Esophagus squamous epithelium (tissue), 5 donors: ENCODE measurements at places on chromosomes 12 and 14. TPM values are rescaled to one million over a fixed set of nuclear protein-coding genes. Genes with fewer than 3 reads are reported as not detected.
A peak's percentile ranks its signal among the peaks of the same experiment; 100 is the strongest.

The GLS2 gene
- 4.9 TPM for total RNA-seq

DNA sequence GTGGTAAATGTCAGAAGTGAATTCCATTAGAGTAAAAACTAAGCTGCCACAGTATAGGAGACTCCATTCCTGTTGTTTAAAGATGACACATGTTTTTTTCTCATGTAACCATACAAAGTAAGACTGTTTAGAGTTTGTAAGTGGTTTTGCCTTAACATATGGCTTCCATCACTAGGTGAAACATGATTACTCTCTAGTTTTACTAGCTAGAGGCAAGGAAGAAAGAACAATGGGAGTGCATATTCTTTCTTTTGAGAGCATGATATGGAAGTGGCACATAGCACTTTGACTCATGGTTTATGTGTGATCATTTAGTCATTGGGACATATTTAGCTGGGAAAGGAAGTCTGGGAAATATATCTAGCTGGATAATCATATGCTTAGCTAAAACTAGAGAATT lies 7.7 kb downstream of the ATF7IP start:
- DNase-seq: no peak
- H3K27me3 ChIP-seq: no peaks in the 10 kb centered on the region
- H3K4me1 ChIP-seq: peaks cover 44% of the 10 kb centered on the region
- no peaks in the 10 kb centered on the region for H3K36me3 ChIP-seq
- no peak overlapping the region for H3K4me3 ChIP-seq
- peak overlapping the region; percentile 44 for H3K27ac ChIP-seq

DNA sequence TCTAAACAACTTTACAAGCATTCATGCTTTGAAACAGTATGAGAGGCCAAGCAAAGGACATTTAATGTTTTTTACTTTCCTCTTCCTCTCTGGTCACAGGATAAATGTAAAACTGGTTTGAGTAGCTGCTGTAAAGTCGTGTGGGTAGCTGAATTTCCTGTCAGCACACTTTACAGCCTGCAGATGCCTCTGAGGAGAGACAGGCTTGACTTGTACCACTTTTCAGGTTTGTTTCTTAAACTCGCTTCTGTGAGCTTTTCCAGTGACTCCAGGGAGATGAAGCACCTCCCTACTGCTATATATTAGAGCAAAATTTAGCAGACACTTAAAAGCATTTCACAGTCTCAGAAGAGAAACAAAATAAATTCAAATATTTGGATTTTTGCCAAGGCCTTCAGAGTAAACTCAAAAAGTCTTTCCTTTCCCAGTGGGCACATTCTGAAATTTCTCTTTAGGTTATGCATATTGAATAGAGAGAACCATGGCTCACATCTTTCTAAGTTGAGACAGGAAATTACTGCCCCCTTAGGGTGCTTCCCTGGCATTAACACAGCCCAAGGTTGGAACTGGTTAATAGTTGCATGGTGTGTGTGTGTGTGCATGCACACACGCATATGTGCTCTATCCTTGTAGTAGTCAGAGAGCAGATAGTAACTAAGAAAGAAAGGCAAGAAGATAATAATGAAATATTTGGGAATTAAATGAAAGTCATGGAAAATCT lies 557.3 kb upstream of the MIS18BP1 start:
- H3K4me3 ChIP-seq: no peak overlapping the region
- H3K27me3 ChIP-seq: no peaks in the 10 kb centered on the region
- no peak for DNase-seq
- no peak overlapping the region for H3K27ac ChIP-seq

DNA sequence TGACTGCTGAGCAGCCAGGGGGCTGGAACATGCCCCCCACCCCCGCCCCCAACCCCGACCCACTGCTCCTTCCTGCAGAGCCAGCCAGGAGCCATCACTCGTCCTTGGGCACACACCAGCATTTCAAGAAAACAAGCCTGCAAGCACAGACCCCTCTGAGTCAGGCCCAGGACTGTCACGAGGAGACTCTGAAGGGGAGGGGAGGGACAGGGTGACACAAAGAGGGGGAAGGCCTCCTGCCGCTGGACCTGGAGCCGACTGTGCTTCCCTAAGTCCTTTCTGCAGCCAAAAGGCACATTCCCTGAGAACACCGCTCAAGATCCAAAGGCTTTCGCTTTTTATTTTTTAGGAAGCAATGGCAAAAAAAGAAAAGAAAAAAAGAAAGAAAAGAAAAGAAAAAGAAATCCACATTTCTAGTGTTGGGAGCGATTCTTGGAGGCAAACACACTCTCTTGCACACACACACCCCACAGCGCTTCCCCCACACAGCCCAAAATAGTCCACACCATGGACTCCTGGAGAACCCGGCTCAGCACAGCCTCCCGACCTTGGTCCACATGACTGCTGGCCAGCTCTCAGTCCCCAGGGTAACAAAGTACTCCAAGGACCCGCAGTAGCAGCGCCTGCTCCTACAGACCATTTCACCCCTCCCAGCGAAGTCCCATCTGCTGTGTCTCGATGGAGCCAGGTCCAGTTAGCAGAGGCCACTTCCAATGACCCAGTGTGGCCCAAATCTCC lies 101.7 kb downstream of the DPF3 start:
- H3K27me3 ChIP-seq: no peaks in the 10 kb centered on the region
- no peaks in the 10 kb centered on the region for H3K4me1 ChIP-seq
- H3K36me3 ChIP-seq: no peaks in the 10 kb centered on the region
- H3K27ac ChIP-seq: no peak overlapping the region
- H3K4me3 ChIP-seq: no peak overlapping the region
- no peak for DNase-seq

DNA sequence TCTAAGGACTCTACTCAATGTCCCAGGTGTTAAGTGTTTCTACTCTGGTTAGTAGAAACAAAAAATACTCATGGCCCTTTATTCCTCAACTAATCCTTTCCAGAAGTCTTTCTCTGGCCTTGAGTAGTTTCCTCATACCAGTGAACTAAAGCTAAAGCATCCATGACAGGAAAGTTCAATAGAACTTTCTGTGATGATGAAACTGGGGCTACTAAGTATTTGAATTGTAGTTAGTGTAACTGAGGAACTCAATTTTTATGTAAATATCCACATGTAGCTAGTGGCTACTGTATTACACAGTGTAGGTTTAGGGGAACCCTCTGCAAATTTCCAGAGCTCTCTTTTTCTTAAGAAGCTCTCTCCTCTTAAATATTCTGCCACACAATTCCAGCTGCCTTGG lies 63.7 kb downstream of the R3HDM2 start:
- no peaks in the 10 kb centered on the region for H3K36me3 ChIP-seq
- H3K27me3 ChIP-seq: no peaks in the 10 kb centered on the region
- H3K4me3 ChIP-seq: no peak overlapping the region
- no peak for DNase-seq
- peaks cover 2% of the 10 kb centered on the region for H3K4me1 ChIP-seq

The ST8SIA1 gene
- 0.38 TPM for total RNA-seq

- H3K4me1 ChIP-seq: no peaks in the 10 kb centered on the region
- no peak for DNase-seq
- no peak overlapping the region for H3K27ac ChIP-seq
Measured at GRCh38 chr12:9331218-9331626, 123.0 kb upstream of the PZP start.

The TEX22 gene
- total RNA-seq: 0.57 TPM

DNA sequence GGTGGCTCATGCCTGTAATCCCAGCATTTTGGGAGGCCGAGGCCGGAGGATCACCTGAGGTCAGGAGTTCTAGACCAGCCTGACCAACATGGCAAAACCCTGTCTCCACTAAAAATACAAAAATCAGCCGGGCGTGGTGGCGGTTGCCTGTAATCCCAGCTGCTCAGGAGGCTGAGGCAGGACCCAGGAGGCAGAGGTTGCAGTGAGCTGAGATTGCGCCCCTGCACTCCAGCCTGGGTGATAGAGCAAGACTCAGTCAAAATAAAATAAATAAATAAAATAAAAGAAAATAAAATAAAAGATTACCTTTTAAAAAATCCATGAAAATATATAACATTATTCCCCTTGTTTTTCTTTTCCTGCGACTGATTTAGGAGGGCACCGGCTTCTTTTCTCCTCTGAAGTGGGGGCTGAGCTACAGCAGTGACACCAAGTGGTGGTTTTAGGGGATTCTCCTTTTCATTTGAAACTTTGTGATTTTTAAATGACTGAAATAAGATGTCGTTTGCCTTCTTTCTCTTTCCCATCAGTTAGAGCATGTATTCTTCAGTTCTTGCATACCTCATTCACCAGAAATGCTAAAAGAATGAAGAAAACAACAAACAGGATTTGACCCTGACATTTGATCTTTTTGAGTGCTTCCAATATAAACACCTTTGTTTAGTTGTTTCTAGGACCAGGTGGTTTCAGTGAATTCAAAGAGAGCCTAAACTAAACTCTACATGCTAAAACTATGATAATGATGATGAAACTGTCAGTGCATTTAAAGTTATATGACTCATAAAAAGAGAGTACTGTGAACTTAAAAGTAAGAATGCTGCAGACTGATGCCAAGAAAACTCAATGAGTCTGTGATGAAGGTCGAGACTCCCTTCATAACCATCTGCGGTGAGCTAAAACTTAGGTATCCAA lies 22.6 kb upstream of the PKP2 start:
- DNase-seq: no peak
- H3K36me3 ChIP-seq: no peaks in the 10 kb centered on the region
- no peaks in the 10 kb centered on the region for H3K4me1 ChIP-seq
- H3K4me3 ChIP-seq: no peak overlapping the region
- H3K27me3 ChIP-seq: no peaks in the 10 kb centered on the region

- DNase-seq: no peak
- peak overlapping the region; percentile 96 for H3K27ac ChIP-seq
- H3K4me3 ChIP-seq: peak overlapping the region; percentile 72
- peaks cover 25% of the 10 kb centered on the region for H3K4me1 ChIP-seq
- H3K36me3 ChIP-seq: no peaks in the 10 kb centered on the region
Measured at GRCh38 chr14:96363751-96364336, 518 bp downstream of the GSKIP start.

- no peaks in the 10 kb centered on the region for H3K36me3 ChIP-seq
- H3K27me3 ChIP-seq: no peaks in the 10 kb centered on the region
- peak overlapping the region; percentile 54 for H3K4me3 ChIP-seq
- no peak for DNase-seq
- peaks cover 13% of the 10 kb centered on the region for H3K4me1 ChIP-seq
Measured at GRCh38 chr12:46831335-46832129, 5.7 kb upstream of the SLC38A4 start.

The NR1H4 gene
- not detected for total RNA-seq

DNA sequence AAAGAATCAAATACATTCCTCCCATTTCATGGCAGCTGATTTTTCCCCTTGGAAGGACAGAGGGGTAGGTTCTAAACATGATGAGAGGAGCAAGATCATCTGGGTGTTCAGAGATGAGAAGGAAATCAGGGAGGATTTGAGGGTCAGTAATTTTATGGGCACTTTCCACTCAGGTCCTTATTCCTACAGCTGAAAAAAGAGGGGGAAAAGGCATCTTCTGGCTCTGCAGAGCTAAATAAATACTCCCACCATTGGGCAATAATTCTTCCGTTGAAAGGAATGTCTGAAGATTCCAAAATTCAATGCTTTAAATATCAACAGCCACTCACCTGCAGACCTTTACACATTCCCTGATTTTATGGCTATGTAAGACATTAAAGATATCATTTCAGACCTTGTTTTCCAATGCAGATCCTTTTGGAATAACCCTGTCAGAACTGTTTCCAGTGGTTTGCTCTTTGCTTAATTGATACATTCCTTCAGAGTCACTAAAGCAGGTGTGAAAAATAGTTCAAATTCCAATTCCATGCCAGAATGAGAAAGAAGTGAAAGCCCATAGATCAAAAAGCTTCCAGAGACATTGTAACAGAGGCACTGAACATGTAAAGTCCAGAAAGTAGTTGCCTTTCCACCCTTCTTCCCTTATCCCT lies 233.3 kb upstream of the KRR1 start:
- no peak overlapping the region for H3K4me3 ChIP-seq
- H3K4me1 ChIP-seq: no peaks in the 10 kb centered on the region
- H3K27ac ChIP-seq: no peak overlapping the region
- no peak for DNase-seq

GRCh38 chr12:89671469-89671868 lies 37.2 kb downstream of the ATP2B1 start:
- H3K27me3 ChIP-seq: no peaks in the 10 kb centered on the region
- DNase-seq: no peak
- no peak overlapping the region for H3K4me3 ChIP-seq
- H3K27ac ChIP-seq: no peak overlapping the region
- no peaks in the 10 kb centered on the region for H3K36me3 ChIP-seq
- H3K4me1 ChIP-seq: no peaks in the 10 kb centered on the region

GRCh38 chr12:106493531-106493930 lies 89.3 kb upstream of the RFX4 start:
- H3K4me1 ChIP-seq: no peaks in the 10 kb centered on the region
- no peak for DNase-seq
- no peaks in the 10 kb centered on the region for H3K27me3 ChIP-seq
- H3K4me3 ChIP-seq: no peak overlapping the region
- peaks cover 38% of the 10 kb centered on the region for H3K36me3 ChIP-seq

- H3K36me3 ChIP-seq: no peaks in the 10 kb centered on the region
- no peak for DNase-seq
- H3K27ac ChIP-seq: no peak overlapping the region
- H3K4me1 ChIP-seq: no peaks in the 10 kb centered on the region
Measured at GRCh38 chr14:78316786-78317185, 146.6 kb downstream of the NRXN3 start.

The SMCO2 gene
- total RNA-seq: not detected

GRCh38 chr12:123905319-123905925 lies 67.2 kb downstream of the CCDC92 start:
- no peak overlapping the region for H3K4me3 ChIP-seq
- peaks cover 39% of the 10 kb centered on the region for H3K27me3 ChIP-seq
- no peaks in the 10 kb centered on the region for H3K4me1 ChIP-seq

The PXMP2 gene
- 16.3 TPM for total RNA-seq

The SCNN1A gene
- total RNA-seq: 88.9 TPM

- no peak for DNase-seq
- no peak overlapping the region for H3K4me3 ChIP-seq
- no peaks in the 10 kb centered on the region for H3K36me3 ChIP-seq
- H3K27ac ChIP-seq: no peak overlapping the region
- no peaks in the 10 kb centered on the region for H3K4me1 ChIP-seq
Measured at GRCh38 chr12:45532113-45532512, 197.4 kb upstream of the ARID2 start.

The SYNE2 gene
- total RNA-seq: 197 TPM

DNA sequence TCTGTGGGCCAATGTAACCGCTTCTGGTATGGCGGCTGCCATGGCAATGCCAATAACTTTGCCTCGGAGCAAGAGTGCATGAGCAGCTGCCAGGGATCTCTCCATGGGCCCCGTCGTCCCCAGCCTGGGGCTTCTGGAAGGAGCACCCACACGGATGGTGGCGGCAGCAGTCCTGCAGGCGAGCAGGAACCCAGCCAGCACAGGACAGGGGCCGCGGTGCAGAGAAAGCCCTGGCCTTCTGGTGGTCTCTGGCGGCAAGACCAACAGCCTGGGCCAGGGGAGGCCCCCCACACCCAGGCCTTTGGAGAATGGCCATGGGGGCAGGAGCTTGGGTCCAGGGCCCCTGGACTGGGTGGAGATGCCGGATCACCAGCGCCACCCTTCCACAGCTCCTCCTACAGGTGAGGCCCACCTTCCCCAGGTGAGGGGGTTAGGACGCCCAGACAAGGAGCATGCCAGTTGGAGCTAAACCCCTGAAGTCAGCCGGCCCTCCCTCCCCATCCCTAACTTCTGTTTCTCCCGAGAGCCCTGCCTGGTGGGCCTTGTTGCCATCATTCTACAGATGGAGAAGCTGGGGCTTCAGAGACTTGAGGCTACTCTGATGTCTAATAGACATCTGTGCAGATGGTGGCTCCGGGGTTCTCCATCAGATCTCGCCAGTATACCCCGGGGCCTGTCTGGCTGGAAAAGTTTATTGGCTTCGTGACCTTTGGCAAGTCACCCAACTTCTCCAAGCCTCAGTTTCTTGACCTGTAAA lies 25.3 kb downstream of the PAPLN start:
- no peaks in the 10 kb centered on the region for H3K27me3 ChIP-seq
- H3K4me3 ChIP-seq: no peak overlapping the region
- no peak overlapping the region for H3K27ac ChIP-seq

The KCNJ8 gene
- 6.5 TPM for total RNA-seq
